ENCODE measurements at places on chromosomes 1 and 21.

DNA sequence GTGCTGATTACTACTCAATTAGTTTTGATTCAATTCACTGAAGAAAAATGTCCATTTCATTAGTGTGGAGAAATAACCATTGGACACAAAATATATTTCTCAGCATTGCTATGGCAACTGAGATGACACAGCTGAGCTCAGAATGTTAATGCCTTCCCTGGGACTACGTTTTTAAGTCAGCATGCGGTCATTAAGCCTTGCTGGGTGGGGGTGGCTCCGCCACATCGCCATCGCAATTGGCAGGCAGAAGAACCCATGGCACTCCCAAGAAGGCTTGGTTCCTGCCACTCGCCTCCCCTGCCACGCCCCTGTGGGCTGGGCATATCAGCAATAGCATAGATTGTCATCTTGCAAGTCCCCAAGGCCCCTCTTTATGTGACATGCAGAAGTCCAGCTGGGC is 256.7 kb upstream of the CAMK1G start:
- DNase-seq, result no peak

DNA sequence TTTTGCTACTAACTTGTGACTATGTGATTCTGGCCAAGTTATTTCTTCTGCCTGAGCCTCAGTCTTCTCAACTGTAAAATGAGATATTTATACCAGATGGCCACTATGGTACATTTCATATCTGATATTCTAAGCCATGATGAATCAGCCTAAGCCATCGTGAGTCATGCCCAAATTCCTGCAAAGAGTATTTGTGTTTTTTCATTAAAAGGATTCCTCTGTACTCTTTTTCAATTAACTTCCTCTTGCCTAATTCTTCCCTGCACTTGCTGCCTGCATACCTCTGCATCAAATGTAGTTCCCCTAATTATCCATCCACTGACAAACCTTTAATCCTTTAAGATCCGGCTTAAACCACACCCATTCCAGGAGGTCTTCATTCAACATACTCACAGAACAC is 575.1 kb upstream of the BEND5 start:
- DNase-seq, result no peak

- DNase-seq, result no peak
Observed at GRCh38 chr1:8970870-8971337, 25.2 kb downstream of the CA6 start.

- DNase-seq, result no peak
Observed at GRCh38 chr21:45898781-45899180, 82.8 kb upstream of the COL6A1 start.

DNA sequence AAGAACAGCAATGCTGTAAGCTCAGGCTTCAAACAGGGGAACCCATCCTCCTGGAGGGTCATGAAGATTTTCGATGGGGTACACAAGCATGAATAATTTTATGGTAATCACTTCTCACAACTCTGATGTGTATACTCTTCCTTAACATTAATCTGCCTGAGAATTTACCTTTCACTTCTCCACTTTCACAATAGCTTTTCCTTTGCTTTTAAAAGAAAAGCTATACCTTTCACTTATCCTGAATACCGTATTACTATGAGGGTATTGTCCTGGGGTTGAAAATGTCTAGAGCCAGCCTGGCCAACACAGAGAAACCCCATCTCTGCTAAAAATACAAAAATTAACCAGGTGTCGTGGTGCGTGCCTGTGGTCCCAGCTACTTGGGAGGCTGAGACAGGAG is 12.7 kb upstream of the ZYG11B start:
- no peak for DNase-seq

All from activated CD4-positive, CD25-positive, alpha-beta regulatory T cell (primary cell).